ENCODE measurements at places on chromosomes 6 and 20.

GRCh38 chr6:31949926-31950548 is 4.1 kb downstream of the CFB start:
- DNase-seq: no peak

- DNase-seq: no peak
Observed at GRCh38 chr6:28235912-28236452, 10.9 kb downstream of the ZSCAN9 start.

- no peak for DNase-seq
Observed at GRCh38 chr6:13273931-13274706, 54.2 kb downstream of the TBC1D7 start.

- no peak for DNase-seq
Observed at GRCh38 chr6:77371748-77372147, 91.5 kb downstream of the HTR1B start.

- DNase-seq: no peak
Observed at GRCh38 chr20:23759306-23759940, 8.7 kb upstream of the CST1 start.

GRCh38 chr20:50170549-50171220 is 17.2 kb upstream of the PEDS1 start:
- DNase-seq: no peak

DNA sequence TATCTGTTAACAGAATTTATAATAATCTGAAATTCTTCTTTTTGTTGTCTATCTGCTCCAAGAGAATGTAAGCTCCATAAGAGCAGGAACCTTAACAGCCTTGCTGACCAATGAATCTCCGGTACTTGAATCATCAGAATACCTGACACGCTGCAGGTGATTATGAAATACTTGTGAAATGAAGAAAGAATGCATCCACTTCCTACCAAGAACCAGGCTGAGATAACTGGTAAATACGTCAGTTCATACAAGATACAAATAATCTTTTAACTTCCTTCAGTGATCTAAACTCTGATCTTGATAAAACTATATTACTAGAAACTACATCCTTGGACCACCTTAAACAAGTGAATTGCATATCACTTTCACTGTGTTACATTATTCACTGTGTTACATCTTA is 116.2 kb downstream of the MAP3K5 start:
- no peak for DNase-seq

GRCh38 chr6:34718976-34719375 is 22.4 kb upstream of the ILRUN start:
- DNase-seq: no peak

GRCh38 chr20:40181676-40182075 is 507.4 kb downstream of the MAFB start:
- DNase-seq: no peak

- DNase-seq: no peak
Observed at GRCh38 chr6:155050311-155050710, 55.2 kb downstream of the TIAM2 start.

DNA sequence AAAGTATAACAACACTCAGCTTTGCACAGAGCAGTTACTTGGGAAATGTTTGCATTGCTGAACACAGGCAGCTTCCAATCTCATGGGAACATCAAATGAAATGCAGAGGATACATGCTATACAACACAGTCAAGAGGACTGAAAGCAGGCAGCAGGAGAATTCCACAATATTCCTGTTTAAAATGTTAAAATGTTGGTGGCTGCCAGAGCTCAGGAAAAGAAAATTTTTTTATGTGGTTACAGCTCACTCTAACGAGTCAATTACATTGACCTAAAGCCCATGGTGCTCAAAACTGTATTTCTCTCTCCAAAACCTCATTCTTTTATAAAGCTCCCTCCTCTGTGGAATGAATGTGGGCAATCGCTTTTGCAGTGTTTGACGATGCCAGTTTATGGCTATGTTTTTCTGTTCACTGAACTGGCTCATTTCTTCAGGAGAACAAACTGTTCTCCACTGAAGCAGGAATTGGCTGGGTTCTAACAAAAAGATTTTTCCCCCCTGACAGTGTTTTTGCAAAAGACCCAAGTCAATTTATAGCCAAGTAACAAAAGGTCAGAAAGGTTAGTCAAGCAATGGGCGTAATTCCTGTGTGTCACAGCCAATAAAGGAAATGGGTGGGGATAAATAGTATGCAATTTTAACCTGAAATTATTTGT is 69.0 kb downstream of the ZHX3 start:
- DNase-seq: no peak

- DNase-seq: no peak
Observed at GRCh38 chr6:12092762-12093161, 80.7 kb downstream of the HIVEP1 start.

- no peak for DNase-seq
Observed at GRCh38 chr6:108874470-108875160, 26.4 kb downstream of the ARMC2 start.

DNA sequence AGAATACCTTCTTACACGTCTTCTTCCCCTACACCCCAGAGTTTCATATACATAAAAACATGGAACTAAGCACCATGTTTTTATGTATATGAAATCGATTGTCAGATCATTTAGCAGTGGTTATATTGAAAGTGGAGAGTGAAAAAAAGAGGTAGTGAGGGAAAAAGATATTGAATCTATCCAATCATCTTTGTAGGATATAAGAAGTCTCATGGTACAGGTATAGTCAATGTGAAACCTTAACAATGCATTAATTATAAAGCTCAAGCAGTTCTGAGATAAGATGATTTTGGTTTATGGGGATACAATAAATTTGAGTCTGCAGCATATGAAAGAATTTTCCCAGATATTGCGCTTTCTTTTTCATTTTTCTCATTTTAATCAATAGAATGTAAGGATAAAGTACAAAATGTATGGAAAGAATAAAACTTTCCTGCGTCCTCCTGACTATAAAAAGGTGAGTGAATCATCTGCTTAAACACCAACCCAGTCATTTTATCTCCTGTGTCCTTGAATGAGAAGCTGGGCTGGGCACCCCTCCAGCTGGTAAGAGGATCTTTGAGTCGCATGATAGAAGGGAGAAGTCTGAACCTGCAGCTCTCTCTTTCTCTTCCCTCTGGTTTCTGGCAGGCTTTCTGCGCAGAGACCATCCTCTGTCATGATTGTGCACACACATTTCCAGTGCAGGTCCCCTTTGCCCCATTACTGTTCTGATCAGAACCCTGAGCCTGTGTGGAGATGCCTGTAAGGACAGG is 28.1 kb upstream of the AKIRIN2 start:
- no peak for DNase-seq

DNA sequence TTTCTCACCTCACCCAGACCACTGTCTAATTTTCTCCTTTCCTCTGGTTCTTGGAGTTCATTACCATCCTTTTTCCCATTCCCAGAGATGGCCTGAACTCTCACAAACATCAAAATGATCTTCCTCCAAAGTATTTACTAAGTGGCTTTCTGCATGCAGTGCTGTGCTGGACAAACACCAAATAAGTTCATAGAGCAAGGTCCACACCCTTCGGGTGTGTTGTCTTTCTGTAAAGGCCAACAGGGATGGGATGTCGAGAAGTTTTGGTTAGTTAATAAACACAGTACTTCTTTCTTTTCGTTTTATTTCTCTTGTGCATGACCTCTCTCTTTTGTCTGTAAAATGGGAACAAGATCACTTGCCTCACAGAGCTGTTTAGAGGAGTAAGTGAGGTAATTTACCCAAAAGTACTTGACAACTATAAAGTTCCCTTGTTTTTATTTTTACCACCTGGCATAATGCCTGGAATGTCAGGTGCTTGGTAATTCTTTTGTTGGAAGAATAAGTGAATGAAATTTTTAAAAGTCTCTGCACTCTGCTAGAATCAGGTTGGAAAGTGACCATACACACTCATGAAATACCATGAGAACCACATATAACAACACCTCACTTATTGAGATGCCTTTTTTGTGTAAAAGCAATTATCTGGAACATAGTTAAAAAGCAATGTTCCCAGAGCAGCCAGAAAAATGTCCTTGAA is 22.8 kb upstream of the CCN6 start:
- DNase-seq: no peak

DNA sequence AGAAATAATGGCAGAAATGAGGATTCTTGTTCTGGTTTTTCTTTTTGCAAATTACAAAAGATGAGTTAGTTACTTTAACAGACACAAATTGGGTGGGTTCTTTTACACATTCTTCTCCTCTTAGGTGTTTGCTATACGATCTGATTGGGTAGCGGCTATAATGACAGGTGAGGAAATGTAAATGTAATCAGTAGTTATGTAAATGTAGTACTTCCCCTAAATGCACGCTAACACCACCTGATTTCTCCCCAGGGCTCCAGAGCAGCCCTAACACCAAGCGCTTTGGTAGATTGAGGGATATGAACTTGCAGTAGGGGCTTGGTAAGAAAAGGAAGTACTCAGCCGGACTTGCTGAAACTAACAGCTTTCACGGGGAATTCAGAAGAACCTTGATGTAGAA is 499.4 kb upstream of the NOX3 start:
- DNase-seq: no peak

All from hypothalamus (tissue), 51 donors.